ENCODE measurements at places on chromosomes 4 and X.
A peak's percentile ranks its signal among the peaks of the same experiment; 100 is the strongest.

GRCh38 chrX:16946361-16946964 lies at the start of gene REPS2:
Gene REPS2 (plus strand): TSS chrX:16946658. CDS start chrX:16946862, 204 bp downstream.
- DNase-seq = peak; percentile 91

- no peak for DNase-seq
These were observed 64.1 kb upstream of the PDGFRA start for GRCh38 chr4:54165011-54165410.

- no peak for DNase-seq
These were observed 131.2 kb upstream of the STX18 start for GRCh38 chr4:4673070-4673469.

DNA sequence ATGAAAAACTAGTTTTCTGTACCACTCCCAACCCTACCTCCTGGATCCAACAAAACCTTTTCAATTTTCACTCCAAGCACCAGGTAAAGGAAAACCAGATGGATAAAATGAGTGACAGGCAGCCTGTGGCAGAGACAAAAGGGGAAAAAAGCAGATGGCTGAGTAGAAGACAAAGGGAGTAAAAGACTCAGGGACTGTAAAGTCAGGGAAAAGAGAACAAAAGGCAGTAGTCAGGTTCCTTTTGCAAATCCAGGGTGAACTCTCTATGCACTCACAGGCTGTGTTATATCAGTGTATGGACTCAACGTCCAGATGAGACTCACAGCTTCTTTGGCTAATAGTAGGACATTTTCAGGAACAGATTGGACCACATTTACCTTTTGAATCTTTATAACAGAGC lies 54.2 kb downstream of the QRFPR start:
- DNase-seq = no peak

- no peak for DNase-seq
These were observed 33.0 kb downstream of the GALNTL6 start for GRCh38 chr4:171846232-171846631.

DNA sequence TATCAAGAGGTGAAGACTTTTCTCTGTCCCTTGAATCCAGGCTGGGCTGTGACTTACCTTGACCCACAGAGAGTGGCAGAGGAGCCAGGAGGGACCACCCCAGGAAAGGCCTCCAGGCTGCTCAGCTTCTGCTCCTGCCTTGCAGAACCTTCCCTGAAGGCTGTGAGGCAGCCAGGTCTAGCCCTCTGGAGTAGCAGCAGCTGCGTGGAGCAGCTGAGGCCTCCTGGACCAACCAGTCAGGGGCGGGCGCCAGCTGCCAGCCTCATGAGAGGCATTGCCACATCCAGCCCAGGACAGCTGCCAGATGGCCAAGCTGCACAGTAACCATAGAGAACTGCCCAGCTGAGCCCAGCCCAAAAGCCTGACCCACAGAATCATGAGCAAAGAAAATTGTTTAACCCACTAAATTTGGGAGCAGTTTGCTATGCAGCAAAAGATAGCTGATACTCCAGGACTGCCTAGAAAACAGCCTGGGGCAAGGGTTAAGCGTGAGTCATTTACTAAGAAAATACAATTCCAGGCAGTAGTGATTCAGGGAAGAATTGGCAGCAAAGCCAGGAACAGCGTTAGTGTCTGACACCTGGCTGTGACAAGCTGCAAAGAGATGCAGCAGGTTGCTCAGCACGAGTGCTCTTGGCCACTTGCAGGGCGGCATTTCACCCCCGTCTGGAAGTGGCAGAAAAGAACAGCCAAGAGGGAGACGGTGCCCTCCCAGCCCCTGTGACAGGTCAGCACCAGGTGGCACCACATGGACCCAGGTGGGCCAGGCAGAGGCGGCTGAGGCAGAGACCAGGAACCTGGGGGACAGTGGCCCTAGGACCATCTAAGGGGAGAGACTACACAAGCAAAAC lies 14.7 kb upstream of the PDE6B start:
- DNase-seq = peak; percentile 47

GRCh38 chr4:8600686-8601085 lies 8.1 kb downstream of the CPZ start:
- DNase-seq = no peak

DNA sequence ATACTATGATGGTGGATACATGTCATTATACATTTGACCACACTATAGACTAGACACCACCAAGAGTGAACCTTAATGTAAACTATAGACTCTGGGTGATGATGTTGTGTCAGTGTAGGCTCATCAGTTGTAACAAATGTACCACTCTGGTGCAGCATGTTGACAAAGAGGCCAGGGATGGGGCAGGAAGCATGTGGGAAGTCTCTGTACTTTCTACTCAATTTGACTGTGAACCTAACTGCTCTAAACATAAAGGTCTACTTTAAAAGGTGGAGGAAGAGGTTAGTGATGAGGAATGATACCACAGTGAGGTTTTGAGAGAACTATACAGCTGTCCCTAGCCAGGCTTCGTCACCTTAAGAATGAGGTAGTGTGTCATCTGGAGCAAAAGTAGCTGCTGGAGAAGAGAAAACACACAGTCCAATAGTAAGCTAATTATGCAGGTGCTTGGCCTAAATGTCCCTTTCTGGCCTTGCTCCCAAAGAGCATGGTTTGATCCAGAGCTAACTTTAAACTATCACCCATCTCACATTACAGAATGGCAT lies 38.4 kb downstream of the GRSF1 start:
- DNase-seq = no peak

GRCh38 chr4:45869184-45869583 lies 254.7 kb downstream of the GABRG1 start:
- no peak for DNase-seq

- no peak for DNase-seq
These were observed 47.6 kb upstream of the SPRY1 start for GRCh38 chr4:123348946-123349345.

GRCh38 chr4:72484981-72485380 lies 84.0 kb downstream of the ADAMTS3 start:
- no peak for DNase-seq

DNA sequence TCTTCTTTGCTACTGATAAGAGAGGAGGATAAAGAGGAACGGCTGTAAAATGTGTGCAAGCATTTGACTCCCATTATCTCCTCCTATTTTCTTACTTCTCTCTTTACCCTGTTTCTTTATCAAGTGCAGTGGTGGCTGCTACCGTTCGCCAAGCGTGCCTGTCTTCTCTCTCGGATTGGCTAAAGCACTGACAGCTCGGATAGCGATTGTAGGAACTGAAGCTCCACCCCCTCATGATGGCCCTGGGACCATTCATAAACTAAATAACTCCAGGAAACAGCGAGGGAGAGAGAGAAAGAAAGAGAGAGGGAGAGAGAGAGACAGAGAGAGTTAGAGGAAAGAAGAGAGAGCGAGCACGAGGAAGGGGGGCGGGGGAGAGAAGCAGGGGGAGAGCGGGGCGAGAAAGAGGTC lies 305 bp upstream of the MAB21L2 start:
- no peak for DNase-seq

GRCh38 chr4:31667686-31668085 lies 947.5 kb downstream of the PCDH7 start:
- no peak for DNase-seq

GRCh38 chr4:170008371-170008770 lies 17.8 kb downstream of the MFAP3L start:
- peak; percentile 5 for DNase-seq

GRCh38 chrX:150446151-150446550 lies 83.0 kb downstream of the MAMLD1 start:
- no peak for DNase-seq

- no peak for DNase-seq
These were observed 695.0 kb upstream of the HS3ST1 start for GRCh38 chr4:12123707-12124106.

DNA sequence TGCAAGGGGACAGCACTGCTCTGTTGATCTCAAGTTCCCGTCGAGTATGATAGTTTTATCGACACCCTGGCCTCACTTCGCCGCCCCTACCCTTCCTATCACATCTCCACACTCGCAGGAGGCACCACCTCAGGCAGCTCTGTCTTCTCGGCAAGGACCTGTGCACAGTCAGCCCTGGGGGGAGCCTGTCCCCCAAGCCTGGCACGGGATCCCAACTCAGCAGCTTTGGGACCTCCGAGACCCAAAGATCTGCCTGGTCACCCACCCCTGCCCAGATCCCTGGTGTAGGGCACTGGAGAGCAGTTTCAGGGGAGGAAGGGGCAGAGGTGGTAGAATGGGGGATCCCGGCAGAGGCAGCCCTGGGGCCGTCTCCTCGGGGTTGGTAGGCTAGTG lies 18.0 kb upstream of the UBA1 start:
- DNase-seq = no peak

- DNase-seq = no peak
These were observed 606.7 kb downstream of the EPHA5 start for GRCh38 chr4:65063601-65064000.

DNA sequence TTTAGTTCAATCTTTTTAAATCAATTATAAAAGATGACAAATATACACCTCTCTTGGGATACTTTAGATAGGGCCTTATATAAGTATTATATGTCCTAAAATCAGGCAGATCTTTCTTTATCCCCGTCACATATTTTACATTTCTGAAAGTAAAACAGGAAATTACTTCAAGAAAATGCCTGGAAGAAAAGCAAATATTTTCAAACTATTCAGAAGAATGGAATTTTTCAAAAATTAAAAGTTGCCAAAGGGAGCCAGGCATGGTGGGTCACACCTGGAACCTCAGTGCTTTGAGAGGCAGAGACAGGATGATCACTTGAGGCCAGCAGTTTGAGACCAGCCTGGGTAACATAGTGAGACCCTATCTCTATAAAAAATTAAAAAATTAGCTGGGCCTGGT lies 34.4 kb downstream of the MGARP start:
- no peak for DNase-seq

- no peak for DNase-seq
These were observed 41.0 kb upstream of the MAB21L2 start for GRCh38 chr4:150540959-150541360.

- no peak for DNase-seq
These were observed 102.8 kb upstream of the NOCT start for GRCh38 chr4:138912704-138913340.

DNA sequence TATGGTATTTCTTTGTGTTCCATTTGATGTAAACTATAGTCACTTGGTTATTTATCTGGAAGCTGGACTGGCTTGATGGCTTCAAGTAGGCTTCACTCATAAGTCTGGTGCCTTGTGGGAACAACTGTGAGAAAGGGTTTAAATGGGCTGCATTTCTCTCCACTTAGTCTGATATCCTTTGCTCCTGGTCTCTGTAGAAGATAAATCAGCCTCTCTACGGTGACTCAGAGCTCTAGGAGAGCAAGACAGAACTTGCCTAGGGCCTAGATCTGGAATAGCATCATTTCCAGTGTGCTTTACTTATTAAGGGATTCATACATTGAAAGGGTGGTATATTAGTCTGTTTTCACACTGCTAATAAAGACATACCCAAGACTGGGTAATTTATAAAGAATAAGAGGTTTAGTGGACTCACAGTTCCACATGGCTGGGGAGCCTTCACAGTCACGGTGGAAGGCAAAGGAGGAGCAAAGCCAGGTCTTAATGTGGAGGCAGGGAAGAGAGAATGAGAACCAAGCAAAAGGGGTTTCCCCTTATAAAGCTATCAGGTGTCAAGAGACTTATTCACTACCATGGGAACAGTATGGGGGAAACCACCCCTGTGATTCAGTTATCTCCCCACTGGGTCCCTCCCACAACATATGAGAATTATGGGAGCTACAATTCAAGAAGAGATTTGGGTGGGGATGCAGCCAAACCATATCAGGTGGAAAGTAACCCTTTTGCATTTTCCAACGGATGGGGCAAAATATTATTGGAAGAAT lies 1746.4 kb upstream of the PCDH7 start:
- DNase-seq = no peak

DNA sequence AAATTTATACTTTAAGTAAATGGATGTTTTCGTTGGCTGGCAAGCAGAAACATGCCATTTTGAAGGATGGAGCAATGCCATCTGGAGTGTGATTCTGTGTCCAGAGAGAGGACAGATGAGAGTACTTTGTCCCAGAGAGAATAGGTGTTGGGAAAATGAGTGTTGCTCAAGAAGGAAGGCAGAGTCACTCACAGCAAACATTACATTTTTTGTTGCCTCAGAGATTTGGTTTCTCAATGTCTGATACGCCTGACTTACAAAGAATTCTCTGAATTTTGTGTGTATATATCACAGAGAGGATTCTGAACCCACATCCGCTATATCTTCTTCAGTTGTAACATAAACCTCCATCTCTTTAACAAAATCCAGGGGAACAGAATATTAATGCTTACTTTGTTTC lies 102.8 kb upstream of the PCDH18 start:
- DNase-seq = no peak

- no peak for DNase-seq
These were observed 46.8 kb upstream of the TMPRSS11F start for GRCh38 chr4:68176500-68176899.

- peak; percentile 73 for DNase-seq
These were observed at the start of gene RASSF6 for GRCh38 chr4:73620115-73620792. Gene RASSF6 (minus strand): TSS chr4:73620436. CDS start chr4:73611795, 8,641 bp downstream.

- DNase-seq = no peak
These were observed 68.6 kb upstream of the ADGRG2 start for GRCh38 chrX:19190902-19191301.

- no peak for DNase-seq
These were observed 70.7 kb upstream of the SH3RF1 start for GRCh38 chr4:169341490-169341889.

Data from thyroid gland (tissue), 4 donors.